Activated CD4-positive, alpha-beta T cell treated with anti-CD3 and anti-CD28 coated beads for 4 hours (primary cell): ENCODE measurements at places on chromosomes 3 and 15.

GRCh38 chr3:62567097-62568021, 194.0 kb upstream of the FEZF2 start:
- no peak for DNase-seq

DNA sequence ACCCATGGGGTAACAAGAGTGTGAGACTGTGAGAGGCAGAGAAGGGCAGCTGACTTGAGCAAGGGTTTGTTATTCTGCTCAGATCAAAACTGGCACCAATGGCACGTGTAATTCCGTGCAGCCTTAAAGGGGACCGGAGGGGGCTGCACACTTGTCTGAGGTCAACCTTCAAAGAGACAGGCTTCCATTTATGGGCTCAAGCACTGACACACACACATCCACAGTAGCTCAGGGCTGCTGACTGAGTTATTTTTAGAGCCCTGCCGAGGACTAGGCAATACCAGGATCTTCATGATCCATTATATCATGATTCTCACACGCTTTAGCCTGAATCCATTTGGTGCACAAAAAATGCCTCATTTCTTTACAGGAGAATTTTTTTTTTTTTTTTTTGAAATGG, 20.6 kb upstream of the SPTBN5 start:
- no peak for DNase-seq

DNA sequence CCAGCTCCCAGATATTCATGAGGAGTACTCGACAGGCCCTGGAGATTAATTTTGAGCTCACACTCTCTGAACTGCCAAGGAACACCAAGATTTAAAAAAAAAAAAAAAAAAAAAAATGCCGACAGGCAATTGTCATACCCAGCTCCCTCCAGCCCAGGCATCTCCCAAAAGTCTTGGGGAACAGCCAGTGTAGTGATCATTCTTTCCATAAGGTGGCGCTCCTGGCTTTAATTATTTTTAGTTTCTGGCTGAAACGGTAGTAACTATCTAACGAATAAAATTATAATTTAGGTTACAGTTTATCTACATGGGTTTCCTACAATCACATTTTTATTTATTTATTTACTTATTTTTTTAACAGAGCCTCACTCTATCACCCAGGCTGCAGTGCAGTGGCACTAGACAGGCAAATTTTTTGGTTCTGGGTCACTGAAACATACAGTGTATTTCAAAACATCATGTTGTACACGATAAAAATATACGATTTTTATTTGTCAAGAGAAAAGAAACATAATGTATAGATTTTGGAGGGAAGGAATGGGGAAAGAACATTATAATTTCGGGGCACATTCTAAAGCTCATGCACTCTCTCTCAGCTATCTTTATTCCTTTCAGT, 157.3 kb downstream of the ADAMTS9 start:
- no peak for DNase-seq

DNA sequence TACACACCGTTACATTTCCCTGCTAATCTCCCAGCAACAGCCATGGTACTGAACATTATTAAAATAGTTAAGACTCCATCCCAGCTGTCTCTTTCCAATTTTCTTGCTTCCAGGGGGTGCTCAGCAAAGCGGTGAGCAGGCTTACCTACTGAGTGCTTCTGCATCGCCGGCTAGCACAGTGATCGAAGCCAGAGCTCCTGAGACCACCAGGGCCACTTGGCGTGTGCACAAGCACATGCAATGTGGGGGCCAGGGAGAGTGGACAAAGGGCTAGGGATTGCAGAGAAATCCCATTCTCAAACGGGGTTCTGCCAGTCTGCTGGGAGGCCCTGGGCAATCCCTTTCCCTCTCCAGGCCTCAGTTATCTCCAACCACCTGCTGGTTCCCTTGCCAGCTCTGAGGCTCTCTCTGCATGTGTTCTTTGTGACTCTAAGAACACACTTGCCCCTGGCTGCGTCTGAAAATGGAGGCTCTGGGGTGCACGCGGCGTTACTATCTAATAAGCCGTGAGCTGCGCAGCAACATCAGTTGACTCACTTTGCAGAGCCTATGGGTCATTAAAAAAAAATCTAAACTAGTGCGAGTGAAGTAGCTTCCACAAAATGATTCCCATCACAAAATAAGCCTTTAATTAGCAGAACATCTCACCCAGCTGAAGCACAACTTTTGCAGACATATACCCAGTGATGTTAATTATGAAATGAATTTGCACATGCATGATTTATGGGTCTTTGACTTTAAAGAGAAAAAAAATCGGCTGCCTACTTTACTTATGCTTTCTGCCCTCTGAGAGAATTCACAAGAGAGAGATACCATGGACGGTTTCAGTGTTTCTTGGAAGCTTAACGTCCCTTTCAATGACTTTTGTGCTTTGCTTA, 271.5 kb downstream of the TLE3 start:
- DNase-seq = no peak

DNA sequence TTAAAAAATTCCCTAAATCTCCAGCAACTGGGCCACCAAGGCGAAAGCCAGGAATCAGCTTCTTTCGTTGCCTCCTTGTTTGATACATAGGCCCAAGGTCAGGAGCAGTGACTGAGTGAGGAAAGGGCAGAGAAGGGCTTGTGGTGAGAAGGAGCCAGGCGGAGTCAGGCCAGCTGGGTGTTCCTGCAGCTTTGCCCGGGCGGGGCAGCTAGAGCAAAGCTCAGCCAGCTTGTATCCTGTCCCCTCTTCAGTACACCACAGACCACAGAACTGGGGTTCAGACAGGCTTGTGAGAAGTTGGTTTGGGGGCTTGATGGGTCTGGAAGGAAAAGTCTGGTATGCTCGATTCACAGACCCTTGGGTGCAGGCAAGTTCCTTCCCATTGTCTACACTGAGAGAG, 52.6 kb downstream of the CCK start:
- DNase-seq = no peak

DNA sequence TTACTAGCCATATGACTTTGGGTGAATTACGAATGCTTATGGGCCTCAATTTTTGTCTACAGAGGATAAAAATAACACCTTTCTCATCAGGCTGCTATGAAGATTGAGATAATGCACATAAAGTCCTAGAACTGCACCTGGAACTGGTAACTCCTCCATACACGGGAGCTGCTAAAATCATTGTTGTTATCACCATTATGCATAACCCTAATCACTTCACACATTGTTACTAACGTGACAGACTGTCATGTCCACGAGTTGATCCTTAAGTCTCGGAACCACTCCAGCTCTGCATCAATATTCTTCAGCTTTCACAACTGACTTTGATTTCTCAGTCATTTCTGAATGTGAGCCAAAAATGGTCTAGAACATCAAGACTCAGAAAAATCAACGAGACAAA, 64.1 kb downstream of the RFTN1 start:
- no peak for DNase-seq

DNA sequence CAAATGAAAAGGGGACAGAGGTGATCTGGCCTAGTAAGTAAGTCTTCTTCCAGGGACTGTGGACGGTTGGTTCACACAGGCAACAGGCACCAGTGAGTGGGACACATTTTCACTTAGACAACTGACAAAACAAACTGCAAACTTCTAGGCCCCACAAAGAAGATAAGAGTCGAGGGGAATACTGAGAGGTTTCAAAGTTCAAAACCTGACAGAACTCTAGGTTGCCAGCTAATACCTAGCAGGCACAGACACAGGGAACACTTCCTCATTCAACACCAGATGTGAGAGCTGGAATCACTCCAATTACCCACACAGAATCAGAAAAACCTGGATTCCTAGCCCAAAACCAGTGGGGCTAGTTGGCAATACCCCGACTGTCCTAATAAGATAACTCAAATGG, 621.7 kb downstream of the ZPLD1 start:
- no peak for DNase-seq

- DNase-seq = no peak
Measured at GRCh38 chr3:129890891-129891290, 2.6 kb downstream of the TMCC1 start.

DNA sequence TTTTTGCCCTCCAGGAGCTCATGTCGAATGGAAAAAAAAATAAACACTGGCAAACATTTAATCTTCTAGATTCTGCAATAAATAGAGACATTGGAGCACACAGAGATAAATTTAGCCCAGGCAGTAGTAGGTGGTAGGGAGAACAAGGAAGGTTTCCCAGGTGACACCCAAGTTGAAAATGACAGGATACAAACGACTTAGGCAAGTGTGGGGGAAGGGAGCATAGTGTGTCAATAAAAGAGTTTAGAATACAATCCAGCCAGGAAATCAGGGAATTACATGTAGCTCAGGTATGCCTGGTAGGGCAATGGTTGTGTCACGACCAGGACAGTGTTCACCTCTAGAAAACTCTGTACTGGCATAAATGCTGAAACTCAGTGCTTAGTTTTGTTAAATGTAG, 364.6 kb upstream of the AGTR1 start:
- DNase-seq = no peak

GRCh38 chr3:28138043-28138610, 103.3 kb upstream of the CMC1 start:
- no peak for DNase-seq

- no peak for DNase-seq
Measured at GRCh38 chr15:71629781-71630474, 180.4 kb upstream of the NR2E3 start.

DNA sequence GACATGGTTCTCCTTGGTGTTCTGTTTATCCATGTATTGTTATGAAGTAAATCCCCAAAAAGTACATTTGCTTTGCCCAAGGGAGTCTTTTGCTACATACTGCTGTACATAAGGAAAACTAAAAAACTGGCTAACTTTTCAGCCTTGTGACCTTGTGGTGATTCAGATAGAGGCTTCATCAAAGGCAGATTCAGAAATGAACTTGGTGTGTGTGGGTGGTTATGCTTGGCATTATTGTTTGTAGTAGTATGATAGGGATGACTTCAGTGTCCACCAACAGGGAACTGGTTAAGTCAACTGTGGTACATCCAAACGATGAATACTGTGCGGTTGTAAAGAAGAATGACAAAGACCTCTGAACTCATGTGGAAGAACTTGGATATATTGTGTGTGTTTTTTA, 75.6 kb upstream of the CHRNB4 start:
- no peak for DNase-seq

GRCh38 chr15:31280046-31280830, 46.4 kb upstream of the KLF13 start:
- no peak for DNase-seq

- no peak for DNase-seq
Measured at GRCh38 chr3:46671541-46672348, 21.7 kb downstream of the ALS2CL start.

GRCh38 chr3:141632779-141633374, 105.2 kb upstream of the RNF7 start:
- no peak for DNase-seq

- DNase-seq = no peak
Measured at GRCh38 chr3:188152660-188153436, 1.1 kb upstream of the LPP start.

GRCh38 chr3:10602271-10602670, 96.9 kb upstream of the ATP2B2 start:
- DNase-seq = no peak

GRCh38 chr3:52259448-52259847, 13.9 kb downstream of the PPM1M start:
- no peak for DNase-seq

DNA sequence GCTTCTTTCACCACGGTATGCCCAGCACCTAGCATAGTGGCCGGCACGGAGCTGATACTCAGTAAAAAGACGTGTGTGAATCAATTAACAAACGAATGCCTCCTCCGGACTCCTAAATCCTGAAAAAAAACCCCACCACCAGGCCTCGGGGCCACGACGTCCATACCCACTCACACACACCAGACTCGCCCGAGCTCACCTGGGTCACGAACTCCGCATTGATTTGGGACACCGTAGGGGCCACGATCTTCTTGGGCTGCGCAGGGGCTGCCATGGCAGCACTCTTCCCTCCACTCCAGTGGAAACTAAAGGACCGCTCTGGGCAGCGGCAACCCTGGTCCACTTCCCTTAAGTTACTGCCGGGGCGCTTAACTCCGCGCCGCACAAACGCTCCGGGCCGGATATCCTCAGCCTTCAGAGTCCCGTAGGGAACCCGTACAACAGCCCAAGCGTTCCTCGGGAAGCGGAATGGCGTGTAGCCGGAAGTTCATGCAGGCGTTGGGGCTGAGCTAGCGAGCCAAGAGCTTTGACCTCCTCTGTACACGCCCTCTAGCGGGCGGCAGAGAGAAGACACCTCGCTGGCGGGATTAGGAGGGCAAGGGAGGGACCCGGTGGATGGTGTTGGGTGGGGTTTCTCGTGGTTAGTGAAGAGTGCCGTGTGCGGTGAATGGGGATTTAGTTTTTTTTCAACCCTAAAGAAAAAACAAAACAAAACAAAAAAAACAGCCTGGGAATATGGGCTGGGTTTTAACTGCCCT, at the start of gene AQR:
TSS of gene AQR (minus strand) at position 403 of the 758 bp plus-strand sequence. CDS start at position 274, 129 bp downstream.
- DNase-seq = peak; percentile 87

DNA sequence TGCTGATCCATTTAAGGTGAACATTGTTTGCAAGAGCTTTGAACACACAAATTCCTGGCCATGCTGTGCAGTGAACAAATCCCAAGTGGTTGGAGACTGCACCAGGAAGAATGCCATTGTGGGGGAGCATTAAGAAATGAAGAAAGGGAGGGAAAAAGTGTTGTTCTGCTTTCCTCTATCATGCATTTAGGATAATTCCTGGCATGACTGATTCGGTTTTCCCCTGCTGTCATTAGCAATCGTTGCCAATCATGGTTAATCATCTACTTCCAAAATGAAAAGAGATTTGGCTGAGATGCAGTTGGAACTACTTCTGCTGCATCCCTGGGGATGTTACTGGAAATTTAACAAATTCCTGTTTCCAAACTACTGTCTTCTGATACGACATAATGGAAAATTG, 73.7 kb upstream of the ZPLD1 start:
- no peak for DNase-seq

- DNase-seq = no peak
Measured at GRCh38 chr3:89440386-89440785, 333.0 kb downstream of the EPHA3 start.

DNA sequence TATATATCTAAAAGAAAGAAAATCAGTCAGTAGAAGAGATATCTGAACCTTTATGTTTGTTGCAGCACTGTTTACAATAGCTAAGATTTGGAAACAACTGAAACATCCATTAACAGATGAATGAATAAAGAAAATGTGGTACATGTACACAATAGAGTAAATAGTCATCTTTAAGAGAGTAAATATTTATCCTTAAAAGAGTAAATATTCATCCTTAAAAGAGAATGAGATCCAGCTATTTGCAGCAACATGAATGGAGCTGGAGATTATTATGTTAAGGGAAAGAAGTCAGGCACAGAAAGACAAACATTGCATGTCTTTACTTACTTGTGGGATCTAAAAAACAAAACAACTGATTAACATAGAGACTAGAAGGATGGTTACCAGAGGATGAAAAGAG, 197.0 kb upstream of the CBLB start:
- no peak for DNase-seq

- DNase-seq = no peak
Measured at GRCh38 chr15:29449136-29449535, 179.5 kb upstream of the NSMCE3 start.

DNA sequence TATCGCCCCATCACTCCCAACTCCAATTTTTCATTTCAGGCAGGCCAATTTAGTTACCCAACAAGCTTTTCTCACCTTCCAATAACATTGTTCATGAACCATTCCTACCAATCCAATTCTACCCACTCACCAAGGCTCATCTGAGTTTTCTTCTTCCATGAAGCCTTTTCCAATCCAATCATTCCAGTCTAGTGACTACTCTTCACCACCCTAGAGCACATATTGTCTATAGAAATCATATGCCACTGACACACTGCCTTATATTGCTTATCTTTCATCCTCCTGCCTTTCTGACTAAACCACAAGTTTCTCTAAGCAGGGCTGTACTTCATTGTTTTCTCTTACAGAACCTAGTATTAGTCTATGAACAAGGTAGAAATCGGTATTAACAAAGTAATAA, 11.4 kb downstream of the CCDC14 start:
- no peak for DNase-seq
